ENCODE measurements at places on chromosomes 4 and X. TPM values are rescaled to one million over a fixed set of nuclear protein-coding genes. Genes with fewer than 3 reads are reported as not detected.

DNA sequence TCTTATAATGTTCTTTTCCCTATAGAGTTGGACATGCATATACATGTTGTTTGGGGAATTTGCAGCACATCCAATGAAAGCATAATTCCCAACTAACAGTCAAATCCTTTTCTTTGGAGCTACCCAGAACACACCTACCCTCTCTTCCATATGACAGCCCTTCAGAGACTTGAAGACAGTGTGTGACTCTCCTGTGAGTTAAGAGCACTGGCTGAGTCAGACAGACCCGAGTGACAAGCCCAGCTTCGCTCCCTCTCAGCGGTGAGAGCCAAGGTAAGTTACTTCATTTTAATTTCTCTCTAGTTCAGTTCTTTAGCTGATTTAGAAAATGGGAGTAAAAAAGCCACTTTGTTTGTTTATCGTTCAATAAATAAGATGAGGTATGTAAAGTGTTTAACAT lies 86.3 kb downstream of the RTL9 start:
- DNase-seq: no peak

RBMXL3 gene
- not detected for total RNA-seq

DNA sequence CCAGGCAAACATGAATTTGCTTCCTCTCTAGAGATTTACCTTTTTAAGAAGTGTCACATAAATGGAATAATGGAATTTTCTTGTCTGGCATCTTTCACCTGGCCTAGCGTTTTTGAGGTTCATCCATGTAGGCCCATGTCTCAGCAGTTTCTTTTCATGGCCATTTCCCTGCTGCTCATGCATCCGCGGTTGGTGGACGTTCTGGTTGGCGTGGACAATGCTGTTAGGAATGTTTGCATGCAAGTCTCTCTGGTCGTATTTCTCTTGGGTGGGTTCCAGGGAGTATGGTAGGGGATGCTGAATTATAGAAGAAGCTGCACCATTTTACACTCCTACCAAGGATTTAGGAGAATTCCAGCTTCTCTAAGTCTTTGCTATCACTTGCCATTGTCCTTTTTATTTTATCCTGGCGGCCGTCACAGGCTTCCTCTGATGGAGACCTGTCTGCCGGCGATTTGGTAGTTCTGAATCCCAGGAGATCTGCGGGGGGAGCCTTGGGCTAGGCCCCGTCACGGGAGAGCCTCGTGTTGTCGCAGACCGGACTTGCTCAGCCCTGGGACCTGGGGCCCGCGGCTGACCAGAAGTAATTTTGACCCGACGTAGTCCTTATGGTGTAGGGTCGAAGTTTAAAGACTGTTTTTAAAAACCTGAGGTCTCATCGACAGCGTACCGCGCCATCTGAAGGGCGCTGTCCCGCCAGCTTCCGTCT lies 56.9 kb upstream of the TADA2B start:
- DNase-seq: no peak

SSX2 gene
- total RNA-seq: not detected

GPR119 gene
- 2.2 TPM for total RNA-seq

DNA sequence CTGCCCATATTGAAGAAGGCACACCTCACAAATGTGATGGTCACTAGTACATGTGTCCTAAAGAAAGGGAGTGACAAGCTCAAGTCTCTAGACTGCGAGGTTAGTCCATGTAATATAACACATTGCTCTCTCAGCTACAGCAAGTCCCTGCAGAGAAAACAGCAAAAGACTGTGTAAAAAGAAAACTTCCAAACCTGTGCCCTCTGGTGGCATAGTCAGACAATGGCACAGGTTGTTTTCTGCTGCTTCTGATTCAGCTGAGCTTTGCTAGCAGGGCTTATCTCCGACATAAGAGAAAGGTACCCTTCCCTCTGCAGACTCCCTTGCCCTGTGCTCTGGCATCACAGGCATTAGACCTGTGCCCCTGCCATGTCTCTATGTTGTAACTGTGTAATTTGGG lies 1.4 kb upstream of the SERPINA7 start:
- DNase-seq: peak; percentile 52

ARHGAP36 gene
- not detected for total RNA-seq

DNA sequence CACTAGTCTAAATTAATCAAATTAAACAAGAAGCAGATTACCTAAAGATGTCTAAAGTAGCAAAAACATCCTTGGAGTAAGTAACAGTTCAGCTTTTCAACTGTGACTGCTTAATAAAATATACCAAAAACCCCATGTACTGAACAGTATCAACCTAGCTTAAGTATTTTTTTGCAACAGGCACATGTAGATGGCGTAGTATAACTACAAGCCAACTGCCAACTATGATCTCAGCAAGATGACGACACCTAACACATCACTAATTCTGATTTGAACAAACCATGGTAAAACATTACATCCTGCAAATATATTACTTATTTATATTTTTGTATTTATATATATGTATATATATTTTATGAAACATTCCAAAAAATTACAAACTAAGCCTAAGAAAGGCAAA lies 24.5 kb downstream of the DHX15 start:
- no peak for DNase-seq

MMRN1 gene
- total RNA-seq: not detected
